ENCODE measurements at places on chromosomes 2 and 18. TPM values are rescaled to one million over a fixed set of nuclear protein-coding genes. Genes with fewer than 3 reads are reported as not detected.

GRCh38 chr2:74554820-74555531 is 456 bp downstream of the DOK1 start:
- ATAC-seq, result peak; percentile 32

Gene SLC9A4
- not detected for total RNA-seq

GRCh38 chr2:157152362-157152761 is 105.1 kb upstream of the GALNT5 start:
- ATAC-seq, result no peak

Gene DSG4
- not detected for total RNA-seq

GRCh38 chr2:128535953-128536352 is 217.3 kb upstream of the HS6ST1 start:
- ATAC-seq, result peak; percentile 98

Gene ERCC3
- total RNA-seq, result 30.0 TPM

- ATAC-seq, result no peak
Observed at GRCh38 chr2:9099341-9099751, 95.9 kb upstream of the MBOAT2 start.

DNA sequence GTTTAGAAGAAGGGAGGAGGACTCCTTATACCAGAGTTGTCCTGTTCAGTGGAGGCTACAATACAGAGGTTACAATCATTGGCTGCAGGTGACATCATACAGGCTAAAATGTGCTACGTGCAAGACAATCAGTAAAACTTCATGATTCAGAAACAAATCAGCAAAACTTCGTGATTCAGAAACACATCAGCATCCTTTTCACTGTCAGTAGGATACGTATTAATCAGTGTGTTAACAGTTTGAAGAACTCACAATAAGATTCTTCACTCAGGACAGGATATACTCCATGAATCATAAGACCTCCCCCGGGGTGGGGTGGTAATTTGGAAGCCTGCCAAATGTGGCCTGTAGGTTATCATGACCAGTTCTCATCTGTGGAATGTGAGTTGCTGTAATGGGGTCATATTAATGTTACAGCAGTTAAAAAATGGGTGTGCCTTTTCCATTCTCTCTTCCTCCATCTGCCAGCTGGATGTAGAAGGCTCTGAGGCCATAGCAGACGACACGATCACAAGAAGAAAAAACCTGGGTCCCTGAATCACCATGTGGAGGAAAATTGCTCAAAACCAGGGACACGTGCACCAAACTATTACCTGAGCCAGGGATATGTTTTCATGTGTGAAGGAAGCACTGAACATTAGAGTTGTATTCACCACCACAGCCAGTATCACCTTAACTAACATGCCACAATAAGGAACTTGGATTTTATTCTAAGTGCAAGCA is 134.8 kb upstream of the CREB1 start:
- ATAC-seq, result peak; percentile 87

- peak; percentile 77 for ATAC-seq
Observed at GRCh38 chr2:37156071-37156856, 516 bp downstream of the EIF2AK2 start.

DNA sequence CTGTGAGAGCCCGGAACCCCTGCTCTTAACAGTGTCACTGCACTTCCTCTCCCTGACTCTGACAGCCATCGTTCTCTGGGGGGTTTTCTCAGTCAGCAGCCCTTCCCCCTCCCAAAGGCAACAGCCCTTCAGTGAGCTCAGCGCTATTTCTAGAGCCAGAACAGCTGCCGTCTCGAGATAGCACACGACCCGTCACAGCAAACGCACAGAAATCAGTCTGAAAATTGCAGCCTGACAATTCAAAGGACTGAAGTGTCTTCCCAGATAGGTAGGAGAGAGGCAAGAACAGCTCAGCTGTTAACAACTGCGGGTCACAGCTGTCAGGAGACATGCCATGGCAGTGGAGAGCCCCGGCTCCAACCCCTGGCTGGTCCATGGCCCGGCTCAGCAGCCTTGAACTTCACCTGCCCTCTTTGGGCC is 45.4 kb downstream of the ST8SIA5 start:
- no peak for ATAC-seq

DNA sequence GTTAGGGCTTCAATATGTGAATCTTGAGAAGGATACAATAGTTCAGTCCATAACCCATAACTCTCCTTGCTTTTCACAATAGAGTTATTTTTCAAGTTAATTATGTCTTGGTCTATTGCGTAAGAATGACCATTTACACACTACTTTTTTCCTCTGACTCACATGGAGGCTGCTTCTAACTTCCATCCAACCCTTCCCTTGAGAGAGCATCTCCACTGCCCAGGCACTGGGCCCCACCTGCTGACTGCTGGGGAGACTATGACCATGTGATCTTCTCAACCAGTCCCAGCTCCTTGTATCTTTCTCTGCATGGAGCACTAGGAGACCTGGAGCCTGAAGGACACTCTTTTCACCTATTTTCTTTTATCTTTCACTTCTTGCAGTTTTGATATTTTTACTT is 251.5 kb downstream of the GPD2 start:
- ATAC-seq, result peak; percentile 93

Gene ASB18
- 2.4 TPM for total RNA-seq

Gene UPP2
- total RNA-seq, result 0.54 TPM
